ENCODE measurements at places on chromosomes 7 and 10.

- ATAC-seq: no peak
These were observed 66.5 kb upstream of the ANKRD1 start for GRCh38 chr10:90987383-90987782.

- ATAC-seq: no peak
These were observed 315.3 kb downstream of the BMPER start for GRCh38 chr7:34220506-34221185.

DNA sequence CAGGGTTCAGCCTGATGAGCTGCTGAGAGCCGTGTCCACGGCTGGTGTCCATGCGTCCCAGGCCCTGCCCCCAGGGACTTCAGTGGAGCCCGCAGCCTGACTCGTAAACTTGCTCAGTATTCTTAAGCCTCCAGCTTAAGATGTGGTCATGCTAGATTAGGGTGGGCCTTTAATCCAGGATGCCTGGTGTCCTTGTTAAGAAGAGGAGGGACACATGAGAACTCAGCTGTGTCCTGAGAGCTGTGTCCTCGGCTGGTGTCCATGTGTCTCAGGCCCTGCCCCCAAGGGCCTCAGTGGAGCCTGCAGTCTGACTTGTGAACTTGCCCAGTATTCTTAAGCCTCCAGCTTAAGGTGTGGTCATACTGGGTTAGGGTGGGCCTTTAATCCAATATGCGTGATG is 23.0 kb downstream of the DOCK1 start:
- no peak for ATAC-seq

DNA sequence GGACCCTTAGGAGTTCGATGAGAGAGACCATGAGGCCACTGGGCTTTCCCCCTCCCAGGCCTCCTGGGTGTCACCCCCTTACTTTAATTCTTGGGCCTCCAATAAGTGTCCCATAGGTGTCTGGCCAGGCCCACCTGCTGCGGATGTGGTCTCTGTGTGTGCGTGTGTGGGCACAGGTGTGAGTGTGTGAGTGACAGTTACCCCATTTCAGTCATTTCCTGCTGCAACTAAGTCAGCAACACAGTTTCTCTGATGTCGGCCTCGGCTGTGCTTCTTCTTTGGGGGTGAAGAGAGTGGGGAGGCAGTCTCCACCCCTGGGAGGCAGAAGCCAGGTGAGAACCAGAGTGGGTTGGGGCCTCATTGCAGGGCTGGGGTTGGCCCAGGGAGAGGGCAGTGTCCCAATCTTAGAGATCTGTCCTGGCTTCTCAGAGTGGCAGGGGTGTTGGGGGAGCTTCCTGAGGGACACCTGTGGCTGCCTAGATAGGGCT is 1.5 kb downstream of the PVRIG start:
- ATAC-seq: no peak

- ATAC-seq: no peak
These were observed 383.2 kb downstream of the PTPRN2 start for GRCh38 chr7:158204453-158204852.

DNA sequence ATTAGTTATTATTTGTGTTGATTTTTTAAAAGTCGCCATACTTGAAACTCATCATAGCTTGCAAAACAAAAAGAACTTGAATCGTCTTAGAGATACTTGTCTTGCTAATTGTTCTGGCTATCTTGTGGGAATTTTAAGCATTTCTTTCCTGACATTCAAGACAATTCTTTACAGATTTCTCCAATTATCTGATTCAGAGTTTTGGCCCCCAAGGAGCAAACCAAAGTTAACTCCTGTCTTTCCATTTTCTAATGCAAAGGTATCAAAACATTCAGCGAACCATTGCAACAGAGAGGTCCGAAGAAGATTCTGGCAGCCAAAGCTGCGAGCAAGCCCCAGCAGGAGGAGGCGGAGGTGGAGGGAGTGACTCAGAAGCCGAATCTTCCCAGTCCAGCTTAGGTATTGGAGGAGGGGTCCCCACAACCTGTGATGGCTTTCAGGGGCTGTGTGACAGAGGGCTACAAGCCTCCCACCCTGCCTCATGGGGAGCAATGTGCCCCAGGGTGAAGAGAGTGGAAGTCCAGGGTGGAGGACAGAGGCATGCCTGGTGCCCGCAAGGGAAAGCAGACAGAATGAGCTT is 119.4 kb upstream of the STK17A start:
- ATAC-seq: no peak

DNA sequence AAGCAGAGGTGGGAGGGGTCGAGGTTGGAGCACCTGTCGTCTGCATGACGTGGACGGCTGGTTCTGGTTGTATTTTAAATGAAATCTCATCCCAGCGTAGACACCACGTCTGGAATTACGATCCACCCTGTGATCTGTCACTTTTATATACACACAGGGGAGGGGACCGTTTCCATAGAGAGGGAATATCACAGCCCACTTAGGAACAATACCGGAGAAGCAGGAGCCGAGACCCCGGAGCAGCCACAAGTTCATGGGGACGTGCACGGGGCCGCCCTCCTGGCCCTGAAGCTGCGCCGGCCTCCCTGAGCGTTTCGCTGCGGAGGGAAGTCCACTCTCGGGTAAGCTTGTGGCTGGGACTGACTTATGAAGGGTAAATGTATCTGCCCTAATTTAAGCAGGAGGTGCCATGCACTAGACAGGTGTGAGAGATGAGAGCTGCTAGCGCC is at the start of gene UCN3:
UCN3 (plus strand) TSS at position 77 of the 449 bp plus-strand sequence. CDS start 8,755 bp downstream, outside the sequence.
- ATAC-seq: peak; percentile 56

- no peak for ATAC-seq
These were observed 37.4 kb upstream of the GRM8 start for GRCh38 chr7:127290116-127290655.

DNA sequence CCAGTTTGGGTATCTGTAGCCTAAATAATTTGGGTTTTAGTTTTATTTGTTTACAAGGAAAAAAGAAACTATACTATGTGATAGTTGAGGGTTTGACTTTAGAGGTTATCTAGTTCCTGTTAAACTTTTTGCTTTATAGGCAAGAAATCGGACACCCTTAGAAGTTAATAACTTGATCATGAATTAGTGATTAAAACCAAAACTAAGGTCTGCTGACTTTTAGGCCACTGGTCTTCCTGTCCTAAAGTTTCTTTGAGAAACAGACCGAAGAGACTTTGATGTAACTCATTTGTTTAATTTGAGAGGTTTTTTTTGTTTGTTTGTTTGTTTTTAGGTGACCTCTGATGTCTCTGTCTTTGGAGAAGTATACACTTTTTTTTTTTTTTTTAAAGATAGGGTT is 59.7 kb downstream of the PHTF2 start:
- no peak for ATAC-seq

GRCh38 chr7:156816943-156817572 is 75.9 kb downstream of the LMBR1 start:
- peak; percentile 85 for ATAC-seq

DNA sequence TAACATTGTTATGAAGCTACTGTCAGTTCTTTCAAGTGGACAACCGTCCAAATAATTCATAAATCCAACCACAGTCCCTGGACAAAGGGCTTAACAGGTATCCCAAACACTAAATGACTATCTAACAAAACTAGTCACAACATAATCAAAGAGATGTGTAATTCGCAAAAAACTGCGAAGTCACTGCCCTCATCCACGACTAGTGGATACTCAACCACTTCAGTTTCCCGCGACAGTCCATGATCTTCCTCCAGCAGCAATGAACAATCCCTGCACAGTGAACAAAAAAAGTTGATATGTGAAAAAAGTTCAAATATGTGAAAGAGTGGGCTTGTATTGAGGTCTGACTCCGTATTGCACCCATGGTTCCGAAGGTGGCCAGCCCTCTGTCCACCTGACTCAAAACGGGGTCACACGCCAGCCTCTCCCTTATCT is 287 bp downstream of the DCLRE1A start:
- ATAC-seq: peak; percentile 9

GRCh38 chr10:132588301-132589013 is 50.9 kb downstream of the INPP5A start:
- ATAC-seq: no peak

Data from SK-N-SH treated with all-trans-retinoic acid at 6 μM for 48 hours (cell line).